ENCODE measurements at places on chromosomes 3 and 15.

DNA sequence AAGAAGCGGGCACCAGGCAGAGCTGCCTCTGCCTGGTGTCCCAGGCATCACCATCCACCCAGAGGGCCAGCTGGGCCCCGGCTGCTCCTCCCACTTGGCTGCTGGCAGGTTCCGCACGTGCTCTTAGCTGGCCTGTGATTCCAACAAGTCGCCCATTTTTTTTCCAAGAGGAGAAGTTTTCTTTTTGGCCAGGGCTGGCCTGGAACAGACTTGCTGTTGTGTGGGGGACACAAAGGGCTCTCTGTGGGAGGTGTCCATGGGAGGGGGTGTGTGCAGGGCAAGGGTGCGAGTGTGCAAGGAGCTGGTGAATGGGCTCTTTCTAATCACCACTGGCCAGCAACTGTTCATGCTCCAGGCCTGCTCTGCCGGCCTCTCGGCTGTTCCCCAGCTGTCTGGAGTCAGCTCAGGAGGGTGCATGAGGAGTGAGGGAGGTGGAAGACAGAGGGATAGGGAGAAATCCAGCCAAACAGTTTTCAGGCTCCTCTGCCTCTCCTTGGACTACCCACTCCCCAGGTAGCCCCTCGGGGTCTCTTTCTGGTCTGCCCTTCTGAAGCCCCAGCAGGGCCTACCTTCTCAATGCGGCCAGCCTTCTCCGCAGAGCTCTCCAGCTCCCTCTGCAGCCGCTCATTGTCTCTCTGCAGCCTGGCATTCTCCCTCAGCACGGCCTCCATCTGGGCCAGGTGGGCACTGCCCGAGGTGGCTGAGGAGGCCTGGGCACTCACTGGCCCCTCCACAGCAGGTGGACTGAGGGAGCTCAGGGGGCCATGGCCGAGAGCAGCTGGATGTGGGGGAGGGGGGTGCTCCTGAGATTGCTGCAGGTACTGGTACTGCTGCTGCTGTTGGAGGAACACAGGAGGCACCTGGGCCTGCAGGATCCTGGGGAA, 7.1 kb downstream of the AMOTL2 start:
- DNase-seq = no peak

DNA sequence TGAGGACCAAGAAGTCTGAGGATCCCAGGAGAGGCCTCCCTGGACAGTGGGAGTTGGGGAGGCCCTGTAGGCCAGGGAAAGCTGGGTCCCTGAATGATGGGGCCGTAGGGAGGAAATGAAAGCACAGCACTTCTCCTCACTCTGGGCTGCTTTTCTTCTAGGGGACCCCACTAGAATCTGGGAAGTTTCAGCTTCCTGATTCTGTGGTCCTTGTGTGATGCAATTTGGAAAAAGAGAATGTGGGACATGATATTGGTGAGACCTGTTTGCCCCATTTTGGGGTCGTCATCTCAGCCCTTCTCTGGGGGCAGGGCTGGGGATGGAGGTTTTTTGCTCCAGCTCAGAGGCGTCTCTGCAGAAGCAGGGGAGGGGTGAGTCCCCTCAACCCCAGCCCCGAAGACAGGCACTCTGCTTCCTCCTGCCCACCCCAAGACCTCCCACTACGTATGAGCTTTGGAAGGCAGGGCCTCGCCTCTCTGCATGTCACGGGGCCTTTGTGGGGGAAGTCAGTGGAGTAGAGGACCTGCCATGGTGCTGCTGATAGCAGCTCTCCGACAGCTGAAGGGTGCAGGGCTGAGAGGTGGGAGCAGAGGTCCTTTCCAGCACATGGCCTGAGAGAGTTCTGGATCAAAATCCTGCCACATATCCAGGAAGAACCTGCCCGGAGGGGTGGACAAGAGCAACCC, 1.5 kb upstream of the SNX22 start:
- DNase-seq = no peak

DNA sequence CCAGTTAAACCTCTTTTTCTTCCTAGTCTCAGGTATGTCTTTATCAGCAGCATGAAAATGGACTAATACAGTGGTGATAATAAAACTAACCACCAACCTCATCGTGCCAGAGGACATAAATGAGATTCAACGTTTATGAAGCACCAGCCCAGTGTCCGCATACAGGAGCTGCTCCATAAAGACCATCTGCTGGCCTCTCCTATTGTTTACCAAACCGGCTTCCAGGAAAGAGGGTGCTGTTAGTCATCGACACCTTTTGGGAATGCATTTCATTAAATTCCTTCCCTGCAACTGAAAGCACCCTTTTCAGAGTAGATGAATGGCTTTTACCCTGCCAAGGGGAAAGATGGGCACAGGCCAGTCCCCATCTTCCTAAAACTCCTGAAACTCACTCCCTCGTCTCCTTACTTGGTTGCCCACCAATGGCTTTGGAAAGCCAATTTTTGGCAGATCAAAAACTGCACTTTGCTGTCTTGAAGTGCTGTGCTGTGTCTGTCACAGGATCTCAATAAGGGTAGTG, 122.1 kb downstream of the AQP9 start:
- no peak for DNase-seq

GRCh38 chr3:64343689-64344430, 118.6 kb upstream of the PRICKLE2 start:
- DNase-seq = no peak

DNA sequence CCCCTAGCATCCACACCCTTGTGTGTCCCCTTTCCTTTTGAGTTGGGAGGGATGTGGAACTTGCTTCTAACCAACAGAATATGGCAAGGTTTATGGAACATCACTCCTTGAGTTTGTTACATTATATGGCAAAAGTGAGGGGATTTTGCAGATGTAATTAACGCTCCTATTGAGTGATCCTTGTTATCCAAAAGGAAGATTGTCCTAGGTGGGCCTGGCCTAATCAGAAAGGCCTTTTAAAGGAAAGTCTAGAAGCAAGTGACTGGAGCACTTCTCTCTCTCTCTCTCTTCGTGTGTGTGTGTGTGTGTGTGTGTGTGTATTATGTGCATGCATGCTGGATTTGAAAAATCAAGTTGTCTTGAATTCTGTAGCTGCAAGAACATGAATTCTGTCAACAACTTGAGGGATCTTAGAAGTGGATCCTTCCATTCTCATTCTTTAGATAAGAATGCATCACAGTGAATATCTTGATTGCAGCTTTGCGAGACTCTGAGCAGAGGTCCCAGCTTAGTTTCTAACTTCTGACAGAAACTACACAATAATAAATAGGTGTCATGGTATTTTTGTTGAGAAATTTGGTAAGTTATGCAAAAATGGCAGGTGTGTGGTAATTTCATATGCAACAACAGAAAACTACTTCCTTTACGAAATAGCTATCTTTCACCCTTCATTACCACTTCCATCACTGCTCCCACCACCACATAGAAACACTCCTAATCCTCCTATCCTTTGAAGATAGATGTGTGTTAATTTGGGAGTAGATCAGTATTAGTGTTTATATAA, 360.9 kb upstream of the CBLB start:
- DNase-seq = no peak

GRCh38 chr3:118682921-118683320, 351.7 kb downstream of the IGSF11 start:
- no peak for DNase-seq

DNA sequence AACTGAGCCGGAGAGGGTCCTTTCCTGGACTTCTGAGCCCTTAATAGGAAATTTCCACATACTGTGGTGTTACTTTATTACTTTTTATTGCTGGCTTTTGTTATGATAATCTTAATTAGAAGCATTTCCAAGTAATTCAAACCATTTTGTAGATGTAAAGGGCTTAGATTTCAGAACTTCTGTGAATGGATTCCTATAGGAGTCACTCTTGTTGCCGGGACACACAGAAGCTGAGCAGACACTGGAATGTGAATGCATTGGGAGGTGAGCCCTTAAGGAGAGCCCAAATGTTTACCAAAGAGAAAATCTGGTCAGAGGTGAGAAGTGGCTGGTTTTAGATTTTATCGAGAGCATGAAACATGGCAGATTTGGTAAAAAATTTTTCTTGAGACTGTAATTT, 87.4 kb downstream of the FNDC3B start:
- DNase-seq = no peak

- DNase-seq = no peak
Measured at GRCh38 chr3:81214631-81215030, 546.8 kb downstream of the GBE1 start.

DNA sequence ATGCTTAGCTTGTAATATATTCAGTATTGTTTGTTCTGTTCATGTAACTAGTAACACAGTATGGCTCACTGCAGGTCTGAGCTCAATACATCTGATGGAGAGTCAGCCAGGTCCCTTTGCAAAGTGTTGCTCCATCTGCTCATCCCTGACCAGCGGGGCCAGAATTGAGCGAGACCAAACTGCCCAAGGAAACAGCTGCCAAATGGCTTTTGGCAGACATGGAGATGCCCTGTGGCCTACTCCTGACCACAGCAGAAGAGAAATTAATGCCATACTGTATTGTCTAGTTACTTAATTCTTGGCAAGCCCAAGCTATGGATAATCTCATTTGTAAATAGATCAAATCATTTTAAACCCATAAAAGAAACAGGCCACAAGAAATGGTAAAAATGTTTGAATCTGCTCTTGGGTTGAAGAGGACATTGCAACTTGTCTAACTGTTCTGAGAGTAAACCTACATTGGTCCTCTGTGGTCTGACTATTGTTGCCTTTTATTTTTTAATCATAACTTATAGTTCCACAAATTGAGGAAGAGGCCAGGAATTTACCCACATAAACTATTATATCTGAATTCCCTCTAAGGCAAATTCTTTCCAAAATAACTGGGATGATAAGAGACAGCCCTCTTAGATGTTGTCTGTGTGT, 209.5 kb downstream of the EBLN2 start:
- DNase-seq = no peak

- no peak for DNase-seq
Measured at GRCh38 chr3:41194701-41195100, 4.6 kb upstream of the CTNNB1 start.

DNA sequence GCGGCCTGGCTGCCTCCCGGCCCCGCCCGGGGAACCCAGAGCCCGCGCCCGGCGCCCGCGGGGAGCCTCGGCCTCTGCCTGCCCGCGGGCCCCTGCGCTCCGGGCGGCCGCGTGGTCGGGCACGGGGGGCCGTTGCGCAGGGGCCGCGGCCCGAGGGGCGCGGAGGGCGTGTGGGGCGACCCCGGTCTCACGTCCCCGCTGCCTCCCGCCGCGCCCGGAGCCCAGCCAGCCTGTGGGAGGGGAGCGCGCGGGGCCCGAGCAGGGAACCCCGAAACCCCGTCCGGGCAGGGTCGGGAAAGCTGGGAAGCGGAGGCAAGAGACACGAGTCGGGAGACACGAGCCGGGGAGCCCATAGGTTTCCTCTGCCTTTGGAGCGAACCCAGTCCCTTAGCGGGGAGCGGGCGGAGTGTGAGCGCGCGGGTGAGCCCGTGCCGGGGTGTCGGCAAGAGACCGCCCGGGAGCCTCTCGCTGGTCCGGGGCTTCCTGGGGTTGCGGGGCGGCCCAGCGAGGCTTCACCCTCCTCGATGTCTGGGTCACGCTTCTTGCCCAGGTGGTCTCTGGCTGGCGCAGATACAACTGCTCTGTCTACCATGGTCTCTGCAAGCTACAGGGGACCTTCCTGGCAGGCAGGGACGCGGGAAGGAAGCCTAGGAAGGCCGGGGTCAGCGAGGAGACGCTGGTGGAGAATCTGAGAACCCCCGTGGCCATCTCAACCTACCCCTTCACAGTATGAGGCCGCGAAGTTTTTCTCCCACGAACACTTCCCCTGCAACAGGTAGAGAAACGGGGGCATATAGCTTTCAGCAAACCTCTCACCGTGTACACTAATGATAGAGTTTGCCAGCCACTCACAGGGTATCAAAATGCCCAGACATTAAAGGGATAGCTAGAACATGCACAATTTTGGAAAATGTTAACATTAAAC, 586 bp downstream of the LRRK1 start:
- DNase-seq = no peak

DNA sequence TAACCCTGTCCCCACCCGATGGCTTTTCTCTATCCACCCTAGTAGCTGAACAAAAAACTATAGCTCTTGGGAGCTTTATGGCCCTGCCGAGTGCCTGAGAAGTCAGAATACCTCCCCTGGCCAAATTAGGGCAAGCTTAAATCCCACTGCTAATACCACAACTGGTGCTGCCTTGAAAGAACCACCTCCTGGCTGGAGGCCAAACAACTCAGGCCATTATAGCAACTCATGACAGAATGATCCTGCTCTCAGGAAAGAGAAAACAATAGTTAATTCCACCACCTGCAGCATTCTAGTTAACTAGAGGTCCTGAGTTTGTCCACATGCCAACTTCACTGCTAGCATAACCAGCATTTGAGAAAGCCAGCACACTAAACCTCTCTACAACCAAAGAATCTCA, 123.2 kb downstream of the RTP4 start:
- no peak for DNase-seq

GRCh38 chr3:128343287-128344051, 123.2 kb downstream of the DNAJB8 start:
- no peak for DNase-seq

DNA sequence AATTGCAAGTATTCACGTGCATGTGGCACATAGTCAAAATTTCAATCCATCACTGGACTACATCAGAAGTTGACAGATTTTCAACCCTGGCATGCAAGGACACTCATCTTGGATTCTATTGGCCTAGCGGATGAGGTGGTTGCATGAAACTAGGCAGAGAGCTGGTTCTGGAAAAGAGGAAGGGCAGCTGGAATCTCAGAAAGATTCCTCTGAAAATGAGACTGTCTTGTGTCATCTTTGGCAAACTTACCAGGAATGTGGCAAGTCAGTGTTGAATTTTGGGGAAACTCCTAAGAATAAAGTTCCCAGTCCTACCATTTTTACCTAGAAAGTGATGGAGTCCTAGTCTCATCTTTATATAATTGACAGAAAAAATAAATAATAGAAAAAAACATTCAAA, 384.3 kb upstream of the NR2F2 start:
- no peak for DNase-seq

DNA sequence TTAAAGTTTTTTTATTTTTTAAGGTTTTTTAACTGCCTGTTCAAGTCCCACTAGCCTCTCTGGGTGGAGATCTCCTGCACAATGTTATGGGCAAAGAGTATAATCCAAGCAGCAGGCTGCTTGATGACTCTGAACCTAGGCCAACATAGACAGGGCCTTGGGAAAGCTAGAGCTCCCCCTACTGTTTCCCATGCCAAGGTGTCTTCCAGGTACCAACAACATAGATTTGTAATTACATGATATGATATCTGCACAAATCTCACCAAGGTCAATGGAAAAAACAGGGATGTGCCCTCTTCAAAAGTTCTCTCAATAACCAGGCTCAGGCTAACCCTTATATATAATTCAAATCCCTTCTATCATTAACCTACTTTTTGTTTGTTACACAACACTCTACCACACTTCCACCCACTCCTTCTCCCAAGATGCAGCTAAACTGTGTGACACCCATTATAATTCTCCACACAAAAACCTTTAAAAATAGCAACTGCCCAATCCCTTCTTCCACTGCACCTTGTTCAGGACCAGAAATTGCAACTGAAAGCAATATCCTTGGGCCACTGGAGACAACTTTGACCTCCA, 43.8 kb downstream of the RBM15B start:
- peak; percentile 28 for DNase-seq

DNA sequence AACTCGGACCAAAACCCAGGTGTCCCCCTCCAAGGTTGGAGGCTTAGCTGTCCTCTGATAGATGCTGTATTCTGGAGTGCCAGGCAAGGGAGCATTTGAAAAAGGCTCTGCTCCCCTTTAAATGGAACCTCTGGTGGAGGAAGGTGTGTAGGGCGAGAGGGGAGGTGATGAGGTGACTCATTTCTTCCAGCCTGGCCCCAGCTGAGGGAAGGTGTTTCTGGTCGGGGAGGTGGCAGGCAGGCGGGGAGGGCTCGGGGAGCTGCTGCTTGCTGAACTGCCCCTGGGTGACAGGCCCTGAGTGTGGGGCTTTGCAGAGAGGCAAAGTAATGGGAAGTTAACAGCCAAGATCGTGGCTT, 18.8 kb downstream of the PSTPIP1 start:
- no peak for DNase-seq
